Substantia nigra (tissue), 51 donors: ENCODE measurements at places on chromosomes 16 and 17.

- DNase-seq, result no peak
Measured at GRCh38 chr17:40427002-40427491, 9.4 kb upstream of the TOP2A start.

DNA sequence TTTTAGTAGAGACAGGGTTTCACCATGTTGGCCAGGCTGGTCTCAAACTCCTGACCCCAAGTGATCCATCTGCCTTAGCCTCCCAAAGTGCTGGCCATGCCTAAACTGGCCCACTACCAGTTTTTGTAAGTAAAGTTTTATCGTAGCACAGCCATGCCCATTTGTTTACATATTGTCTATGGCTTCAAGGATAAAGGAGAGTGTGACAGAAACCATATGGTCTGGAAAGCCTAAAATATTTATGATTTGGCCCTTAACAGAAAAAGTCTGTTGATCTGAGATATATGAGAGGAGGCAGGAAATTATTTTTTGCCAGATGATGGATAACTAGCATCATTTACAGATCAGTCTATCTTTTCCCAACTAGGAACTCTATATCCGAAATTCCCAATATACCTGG is 4.5 kb downstream of the AKAP10 start:
- DNase-seq, result no peak

DNA sequence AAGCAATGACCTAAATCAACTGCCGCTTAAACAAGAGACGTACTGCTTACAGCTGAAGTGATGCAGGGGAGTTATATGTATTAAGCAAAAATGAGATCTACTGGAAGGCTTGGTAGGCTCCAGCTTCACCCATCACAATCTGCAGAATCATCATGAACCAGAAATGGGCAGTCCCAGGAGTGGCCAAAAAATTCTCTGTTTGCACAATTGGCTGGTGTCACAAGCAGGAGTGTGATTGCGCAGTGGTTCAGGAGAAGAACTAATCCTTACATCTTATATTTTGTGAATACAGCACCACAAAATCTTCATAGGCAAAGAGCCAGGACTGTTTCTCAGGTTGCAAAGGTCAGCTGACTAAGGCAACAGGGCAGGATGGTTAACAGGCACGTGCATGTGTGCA is 75.9 kb downstream of the CES1 start:
- no peak for DNase-seq

DNA sequence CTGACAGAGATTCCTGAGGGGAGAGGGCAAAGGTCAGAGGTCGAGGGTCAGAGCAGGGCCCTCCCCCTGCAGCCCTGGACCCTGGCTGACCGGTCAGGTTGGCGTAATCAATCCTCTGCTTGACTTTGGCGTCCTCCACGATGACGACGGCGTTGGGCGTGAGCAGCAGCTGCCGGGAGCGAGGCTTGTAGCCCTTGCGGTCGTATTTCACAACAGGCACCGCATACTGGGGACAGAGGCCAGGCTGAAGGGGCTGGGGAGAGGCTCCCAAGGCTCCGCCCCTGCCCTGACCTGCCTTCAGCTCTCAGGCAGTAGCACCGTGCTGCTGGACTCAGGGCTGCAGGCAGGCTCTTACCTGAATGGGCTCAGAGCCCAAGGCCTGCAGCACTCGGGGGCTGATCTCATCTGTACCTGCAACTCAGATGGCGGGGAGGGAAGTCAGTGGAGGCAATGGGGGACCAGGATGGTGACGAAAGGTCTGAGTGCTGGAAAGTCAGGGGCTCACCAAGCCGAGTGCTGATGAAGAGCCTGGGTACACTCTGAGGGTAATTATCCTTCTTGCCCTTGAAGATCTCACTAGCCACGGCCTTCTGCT is 12.0 kb upstream of the CRK start:
- no peak for DNase-seq

DNA sequence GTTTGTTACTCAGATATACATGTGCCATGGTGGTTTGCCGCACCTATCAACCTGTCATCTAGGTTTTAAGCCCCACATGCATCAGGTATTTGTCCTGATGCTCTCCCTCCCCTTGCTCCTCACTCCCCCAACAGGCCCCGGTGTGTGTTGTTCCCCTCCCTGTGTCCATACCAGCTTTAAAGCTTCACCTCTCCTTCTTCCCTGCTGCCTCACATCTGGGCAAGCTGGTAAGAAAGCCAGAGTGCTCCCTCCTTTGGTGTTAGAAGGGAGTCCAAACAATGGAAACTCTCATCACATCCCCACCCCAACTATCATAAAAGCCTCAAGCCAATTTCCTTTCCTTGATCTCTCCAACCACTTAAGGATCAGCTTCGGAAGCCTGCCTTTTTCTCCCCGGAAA is 1115.6 kb upstream of the GOT2 start:
- DNase-seq, result no peak

DNA sequence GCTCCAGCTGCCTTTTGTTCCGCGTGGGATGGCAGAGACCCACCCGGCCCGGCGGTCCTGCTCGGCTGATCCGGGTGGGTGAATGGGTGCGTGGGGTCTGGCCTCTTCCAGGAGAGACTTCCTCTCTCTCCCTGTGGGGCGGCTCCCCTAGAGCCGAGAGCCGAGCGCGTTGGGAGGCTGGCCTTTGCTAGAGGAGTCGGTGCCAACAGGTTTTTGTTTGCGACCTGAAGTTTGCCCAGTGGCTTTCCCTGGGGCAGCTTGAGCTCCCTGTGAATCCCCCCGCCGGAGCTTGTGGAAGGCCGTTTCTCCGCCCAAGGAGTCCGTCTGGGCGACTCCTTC is 970 bp downstream of the EPN2 start:
- no peak for DNase-seq

- no peak for DNase-seq
Measured at GRCh38 chr16:1036726-1037393, 35.7 kb upstream of the SSTR5 start.

DNA sequence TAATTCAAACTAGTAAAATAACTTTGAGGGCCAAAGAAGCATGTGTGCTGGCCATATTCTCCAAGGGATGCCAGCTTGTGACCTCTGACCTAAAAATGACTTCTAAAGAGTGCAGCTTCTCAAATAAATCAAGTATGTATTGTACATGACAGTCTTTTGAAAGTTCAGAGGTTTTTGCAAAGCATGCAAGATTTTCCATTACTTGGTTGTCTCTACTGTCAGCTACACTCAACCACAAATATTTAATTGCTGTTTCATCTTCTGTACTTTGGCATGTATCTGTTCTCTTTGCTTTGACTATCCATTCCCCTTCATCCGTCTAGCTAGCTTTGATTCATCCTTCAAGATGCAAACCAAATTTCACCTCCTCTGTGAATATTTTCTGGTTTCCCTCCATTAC is 121.9 kb upstream of the HS3ST2 start:
- no peak for DNase-seq

DNA sequence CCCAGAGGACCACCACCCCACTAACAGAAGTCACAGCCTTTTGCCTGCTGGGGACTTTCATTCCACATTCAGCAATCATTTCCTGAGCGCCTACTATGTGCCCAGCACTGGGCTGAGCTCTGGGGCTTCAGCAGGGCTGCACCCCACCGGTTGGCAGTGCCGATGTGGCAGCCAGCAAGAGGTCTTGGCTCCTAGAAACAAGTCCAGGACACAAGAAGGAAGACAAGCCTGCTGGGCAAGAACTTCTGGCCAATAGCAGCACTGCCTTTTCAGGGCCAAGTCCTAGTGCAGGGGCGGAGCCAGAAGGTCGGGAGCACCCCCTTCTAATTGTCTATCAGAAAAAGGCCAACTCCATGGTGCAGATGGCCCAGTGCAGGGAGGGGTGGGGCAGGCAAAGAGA is 13.0 kb upstream of the HOXB9 start:
- DNase-seq, result no peak

DNA sequence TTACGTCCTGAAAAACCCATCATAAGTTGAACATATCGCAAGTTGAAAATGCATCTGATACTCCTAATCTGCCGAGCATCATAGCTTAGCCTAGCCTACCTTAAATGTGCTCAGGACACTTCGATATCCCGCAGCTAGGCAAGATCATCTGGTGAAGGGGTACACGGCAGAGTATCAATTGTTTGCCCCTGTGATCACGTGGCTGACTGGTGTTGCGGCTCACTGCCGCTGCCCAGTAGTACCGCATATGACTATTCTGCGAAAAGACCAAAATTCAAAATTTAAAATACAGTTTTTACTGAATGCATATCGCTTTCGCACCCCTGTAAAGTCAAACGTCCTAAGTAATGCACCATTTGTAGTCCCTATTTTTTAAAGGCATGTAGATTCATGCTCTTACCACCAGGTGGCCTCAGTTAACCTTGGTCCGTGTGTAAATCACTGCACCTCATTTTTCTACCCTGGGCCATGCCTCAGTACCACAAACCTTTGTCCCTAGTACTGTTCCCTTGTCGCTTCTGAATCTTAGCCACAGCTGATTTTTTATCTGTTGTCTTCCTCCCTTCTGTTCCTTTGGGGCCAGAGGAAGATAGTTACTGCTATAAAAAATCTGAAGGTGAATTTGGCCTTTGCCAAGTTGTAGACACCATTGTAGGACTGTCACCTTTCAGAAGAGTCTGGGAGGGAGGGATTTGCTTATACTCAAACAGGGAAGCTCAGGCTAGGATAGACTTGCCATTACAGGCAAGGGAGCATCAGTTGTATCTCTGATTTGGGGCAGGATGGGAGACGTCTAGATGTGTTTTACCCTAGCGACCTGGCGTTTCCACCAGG is 34.4 kb downstream of the WWP2 start:
- DNase-seq, result peak; percentile 41

DNA sequence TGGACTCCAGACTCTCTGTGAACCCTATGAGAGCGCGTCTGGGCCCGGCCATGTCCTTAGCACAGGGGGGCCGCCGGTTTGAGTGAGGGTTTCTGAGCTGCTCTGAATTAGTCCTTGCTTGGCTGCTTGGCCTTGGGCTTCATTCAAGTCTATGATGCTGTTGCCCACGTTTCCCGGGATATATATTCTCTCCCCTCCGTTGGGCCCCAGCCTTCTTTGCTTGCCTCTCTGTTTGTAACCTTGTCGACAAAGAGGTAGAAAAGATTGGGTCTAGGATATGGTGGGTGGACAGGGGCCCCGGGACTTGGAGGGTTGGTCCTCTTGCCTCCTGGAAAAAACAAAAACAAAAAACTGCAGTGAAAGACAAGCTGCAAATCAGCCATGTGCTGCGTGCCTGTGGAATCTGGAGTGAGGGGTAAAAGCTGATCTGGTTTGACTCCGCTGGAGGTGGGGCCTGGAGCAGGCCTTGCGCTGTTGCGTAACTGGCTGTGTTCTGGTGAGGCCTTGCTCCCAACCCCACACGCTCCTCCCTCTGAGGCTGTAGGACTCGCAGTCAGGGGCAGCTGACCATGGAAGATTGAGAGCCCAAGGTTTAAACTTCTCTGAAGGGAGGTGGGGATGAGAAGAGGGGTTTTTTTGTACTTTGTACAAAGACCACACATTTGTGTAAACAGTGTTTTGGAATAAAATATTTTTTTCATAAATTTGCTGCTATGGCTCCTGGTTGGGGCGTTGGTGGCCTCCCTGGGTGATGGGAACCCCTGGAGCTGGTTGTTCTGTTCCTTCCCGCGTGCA is 23.1 kb downstream of the STAT5A start:
- DNase-seq, result no peak

GRCh38 chr17:49891694-49892389 is 44.0 kb upstream of the TAC4 start:
- no peak for DNase-seq

- DNase-seq, result no peak
Measured at GRCh38 chr16:69123910-69124309, 8.5 kb downstream of the CHTF8 start.

DNA sequence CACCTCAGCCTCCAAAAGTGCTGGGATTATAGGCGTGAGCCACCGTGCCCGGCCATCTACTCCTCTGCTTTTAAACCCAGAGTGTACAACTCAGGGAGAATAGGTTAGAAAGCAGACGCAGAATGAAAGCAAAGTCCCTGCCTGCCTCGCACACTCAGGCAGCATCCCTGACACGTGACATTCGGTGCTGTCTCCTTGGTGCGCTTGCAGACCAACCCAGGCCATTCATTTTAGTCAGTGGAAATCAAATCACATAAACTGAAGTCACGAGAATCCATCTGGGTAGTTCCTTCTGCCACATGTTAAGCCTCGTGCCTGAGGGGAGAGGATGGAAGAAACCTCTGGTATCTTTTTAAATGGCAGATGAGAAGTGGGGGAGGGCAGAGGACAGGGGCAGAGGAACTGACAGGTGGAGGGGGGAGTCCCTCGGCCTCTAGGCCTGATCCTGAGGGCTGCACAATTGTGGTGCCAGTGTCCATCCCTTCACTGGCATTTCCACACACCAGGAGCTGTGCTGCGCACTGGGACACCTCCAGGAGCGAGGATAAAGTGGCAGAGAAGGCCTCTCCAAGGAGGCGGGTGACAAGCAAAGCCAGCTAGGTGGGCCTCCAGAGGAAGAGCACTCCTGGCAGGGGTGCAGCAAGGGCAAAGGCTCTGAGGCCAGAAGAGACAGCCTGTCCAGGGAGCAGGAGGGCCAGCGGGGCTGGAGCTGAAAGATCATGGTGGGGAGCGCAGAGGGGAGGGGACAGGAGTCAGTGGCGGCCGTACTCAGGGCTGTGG is 196.3 kb downstream of the KATNIP start:
- no peak for DNase-seq

- DNase-seq, result no peak
Measured at GRCh38 chr17:28514561-28515002, 8.4 kb downstream of the FOXN1 start.

DNA sequence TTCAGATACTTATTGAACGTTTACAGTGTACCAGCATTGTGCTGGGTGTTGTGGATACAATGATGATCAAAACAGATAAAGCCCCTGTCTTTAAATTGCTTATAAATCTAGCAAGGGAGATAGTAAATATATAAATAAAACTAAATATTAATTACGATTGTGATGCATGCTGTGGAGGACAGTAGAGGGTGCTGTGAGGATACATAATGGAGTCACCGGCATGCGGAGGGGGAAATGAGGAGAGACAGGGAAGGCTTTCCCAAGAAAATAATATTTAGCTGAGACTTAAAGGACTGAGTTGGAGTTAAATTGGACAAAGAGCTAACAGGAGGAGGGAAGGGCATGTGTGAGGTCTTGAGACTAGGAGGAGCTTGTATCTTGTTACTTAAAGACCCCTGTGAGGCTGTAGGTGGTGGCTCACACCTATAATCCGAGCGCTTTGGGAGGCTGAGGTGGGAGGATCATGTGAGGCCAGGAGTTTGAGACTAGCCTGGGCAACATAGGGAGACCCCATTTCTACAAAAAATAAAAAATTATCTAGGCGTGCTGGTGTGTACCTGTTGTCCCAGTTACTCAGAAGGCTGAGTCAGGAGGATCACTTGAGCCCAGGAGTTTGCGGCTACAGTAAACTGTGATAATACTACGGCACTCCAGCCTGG is 2.4 kb downstream of the DHRS7B start:
- DNase-seq, result no peak
